ENCODE measurements at places on chromosomes 2 and 18.

DNA sequence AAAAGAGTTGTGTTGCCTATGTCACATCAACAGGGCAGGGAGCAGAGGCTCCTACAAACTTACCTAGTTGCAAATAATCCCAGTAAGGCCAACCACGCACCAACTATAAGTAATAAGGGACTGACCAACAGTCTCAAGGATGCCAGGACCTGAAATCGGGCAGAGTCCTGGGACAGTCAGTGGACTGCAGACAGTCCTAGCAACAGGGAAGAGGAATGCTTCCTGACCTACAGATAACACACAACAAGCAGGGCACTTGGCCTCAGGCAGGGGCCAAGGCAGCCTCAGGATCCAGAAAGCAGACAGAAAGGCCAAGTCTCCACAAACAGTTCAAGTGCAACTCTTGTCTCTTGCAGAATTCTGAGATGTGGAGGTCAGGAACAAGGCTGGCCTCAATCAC lies 56.2 kb downstream of the GALNT14 start:
- DNase-seq = no peak

GRCh38 chr2:147711031-147711430 lies 133.8 kb upstream of the ACVR2A start:
- DNase-seq = no peak

- no peak for DNase-seq
These were observed 75.4 kb downstream of the TAF4B start for GRCh38 chr18:26301681-26302080.

DNA sequence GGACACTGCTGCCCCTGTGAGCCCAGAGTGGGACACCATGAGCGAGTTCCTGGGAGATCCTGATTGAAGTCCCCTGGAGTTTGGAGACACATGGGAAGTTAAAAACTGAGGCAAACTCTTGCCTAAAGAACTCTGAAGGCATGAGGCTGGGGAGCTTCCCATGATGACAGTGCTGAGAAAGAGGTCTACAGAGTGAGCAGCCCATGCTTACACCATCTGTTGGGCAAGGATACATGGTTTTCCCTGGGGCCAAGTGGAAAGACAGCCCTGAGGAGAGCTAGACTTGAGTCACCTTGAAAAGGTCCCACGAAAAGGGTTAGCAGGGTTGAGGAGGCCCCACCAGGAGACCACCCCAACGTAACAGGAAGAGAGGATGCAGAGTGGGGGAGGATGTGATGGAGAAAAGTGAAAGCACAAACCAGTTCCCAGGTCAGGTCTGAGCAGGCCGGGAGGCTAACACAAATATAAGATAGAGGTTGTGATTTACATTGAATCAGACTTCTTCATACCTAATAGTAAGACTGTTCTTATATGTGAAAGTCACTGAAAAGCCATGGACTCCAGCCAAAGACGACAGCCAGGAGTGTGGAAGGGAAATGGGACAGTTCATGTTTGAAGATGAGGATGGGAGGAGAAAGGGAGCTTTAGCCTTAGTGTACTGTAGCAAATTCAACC lies 13.5 kb upstream of the FEZ2 start:
- no peak for DNase-seq

DNA sequence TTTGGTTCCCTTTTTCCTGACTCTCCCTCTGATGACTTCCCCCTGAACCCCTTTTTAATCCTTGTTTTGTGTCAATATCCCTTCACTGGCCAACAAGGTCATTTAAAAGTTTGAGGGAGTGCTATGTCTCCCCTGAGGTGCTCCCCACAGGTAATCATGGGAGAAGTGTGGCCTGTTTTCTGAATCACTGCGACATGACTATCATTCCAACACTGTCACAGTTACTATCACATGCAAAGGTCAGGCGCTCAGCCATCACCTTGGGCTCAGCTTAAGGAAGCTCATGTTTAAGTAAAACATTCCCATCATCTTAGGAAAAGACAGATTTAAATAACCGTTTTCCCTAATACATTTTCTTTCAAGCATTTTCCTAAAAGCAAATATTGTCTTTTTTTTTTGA lies 20.9 kb upstream of the ACAA2 start:
- DNase-seq = no peak

DNA sequence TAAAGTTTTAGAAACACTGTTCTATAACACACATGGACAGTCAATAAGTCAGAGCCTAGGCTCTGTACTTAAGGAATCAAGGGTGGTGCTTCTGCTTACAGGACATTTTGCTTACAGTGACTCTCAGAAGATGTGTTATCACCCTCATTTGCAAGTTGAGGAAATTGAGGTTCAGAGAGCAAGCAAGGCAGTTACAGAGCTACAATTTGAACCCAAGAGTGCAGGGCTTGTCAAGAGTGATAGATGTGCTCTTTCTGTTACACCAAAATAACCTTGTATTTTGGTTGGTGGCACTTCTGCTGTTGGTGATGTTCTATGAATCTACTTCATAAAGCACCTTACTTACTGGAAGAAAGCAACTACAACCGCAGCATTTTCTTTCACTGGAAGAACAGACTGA lies 170.2 kb downstream of the THADA start:
- DNase-seq = no peak

DNA sequence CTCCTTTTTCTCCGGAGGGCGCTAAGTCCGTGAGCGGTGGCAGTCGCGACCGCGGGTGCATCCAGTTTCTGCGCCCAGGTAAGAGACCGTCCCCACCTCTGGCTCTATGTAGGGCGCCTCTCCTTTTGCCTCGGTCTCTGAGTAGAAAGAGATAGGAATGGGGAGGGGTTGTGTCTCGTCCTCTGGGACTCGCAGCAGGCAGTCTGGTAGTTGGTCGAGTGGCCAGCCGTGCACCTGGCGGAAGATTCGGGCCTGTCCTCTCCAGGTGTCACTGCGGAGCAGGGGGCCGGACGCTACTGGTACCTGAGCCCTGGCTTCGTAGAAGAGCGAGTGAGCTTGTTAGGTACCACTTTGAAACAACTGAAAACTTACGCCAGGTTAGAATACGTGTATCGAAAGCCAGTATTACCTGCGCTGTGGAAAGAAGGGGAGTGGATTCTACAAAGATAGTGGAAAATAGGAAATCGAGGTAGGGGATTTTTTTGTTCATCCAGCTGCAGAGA lies 403 bp downstream of the MAP2 start:
- no peak for DNase-seq

- no peak for DNase-seq
These were observed 171.9 kb downstream of the ARHGAP28 start for GRCh38 chr18:6901286-6901926.

DNA sequence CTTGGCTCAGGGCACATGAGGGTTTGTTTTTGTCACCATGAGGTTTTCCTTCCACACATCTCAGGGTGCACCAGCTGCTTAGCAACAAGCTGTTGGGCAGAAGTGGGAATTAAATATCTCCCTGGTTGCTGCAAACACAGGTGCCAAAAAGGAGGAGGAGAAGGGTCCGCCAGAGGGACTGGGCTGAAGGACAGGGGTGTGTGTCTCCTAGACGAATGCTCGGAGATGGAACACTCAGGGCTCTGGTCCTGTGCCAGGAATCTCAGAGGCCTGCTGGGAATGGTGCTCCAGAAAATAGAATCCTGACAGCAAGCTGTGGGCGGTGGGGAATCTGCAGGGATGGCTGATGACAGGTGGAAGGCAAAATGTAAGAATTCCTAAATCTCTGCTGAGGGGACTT lies 94.5 kb downstream of the VSNL1 start:
- DNase-seq = no peak

DNA sequence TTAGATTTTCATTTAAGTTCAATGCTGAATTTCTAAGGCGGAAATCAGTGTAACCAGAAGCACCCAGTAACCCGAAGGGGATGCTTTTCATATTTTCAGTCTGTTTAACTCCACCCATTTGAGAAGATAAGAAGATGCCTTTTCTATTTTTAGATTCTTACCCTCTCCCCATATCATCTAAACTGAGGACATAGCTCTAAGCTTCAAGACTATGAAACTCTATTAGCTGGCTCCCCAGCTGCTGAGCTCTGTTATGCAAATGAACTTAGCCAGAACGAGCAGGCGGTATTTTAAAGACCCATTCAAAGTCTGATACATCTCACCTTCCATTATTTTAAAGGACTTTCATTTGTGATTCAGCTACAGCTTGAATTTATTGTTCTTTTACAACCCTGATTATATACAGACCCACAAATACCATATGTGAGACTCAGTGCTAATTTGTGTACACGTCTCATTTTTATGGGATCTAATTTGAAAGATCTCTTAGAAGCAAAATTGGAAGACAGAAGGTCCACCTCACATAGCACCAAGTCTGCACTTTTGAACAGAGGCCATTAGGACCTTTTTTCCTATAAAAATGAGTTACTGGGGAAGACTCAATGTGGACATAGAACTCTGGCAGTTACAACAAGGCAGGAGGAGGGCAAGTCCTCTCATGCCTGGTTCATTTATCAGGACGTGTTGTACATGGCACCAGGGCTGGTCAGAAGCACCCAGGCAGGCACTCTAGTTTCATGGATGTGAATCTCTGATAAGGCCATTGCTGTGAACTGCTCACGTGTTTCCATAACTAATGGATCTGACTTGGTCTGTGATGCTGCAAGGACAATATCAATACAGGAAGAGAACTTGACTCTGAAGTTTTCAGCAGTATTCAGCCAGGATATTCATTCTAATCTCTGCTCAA lies 16.3 kb downstream of the CDC42EP3 start:
- peak; percentile 92 for DNase-seq

All from GM12864 (cell line).